Vagina (tissue), 2 donors: ENCODE measurements at places on chromosomes 4 and X.

- no peak for DNase-seq
Measured at GRCh38 chr4:100926039-100926717, 408.4 kb upstream of the EMCN start.

GRCh38 chrX:84320614-84321013 lies 132.6 kb upstream of the RPS6KA6 start:
- no peak for DNase-seq

DNA sequence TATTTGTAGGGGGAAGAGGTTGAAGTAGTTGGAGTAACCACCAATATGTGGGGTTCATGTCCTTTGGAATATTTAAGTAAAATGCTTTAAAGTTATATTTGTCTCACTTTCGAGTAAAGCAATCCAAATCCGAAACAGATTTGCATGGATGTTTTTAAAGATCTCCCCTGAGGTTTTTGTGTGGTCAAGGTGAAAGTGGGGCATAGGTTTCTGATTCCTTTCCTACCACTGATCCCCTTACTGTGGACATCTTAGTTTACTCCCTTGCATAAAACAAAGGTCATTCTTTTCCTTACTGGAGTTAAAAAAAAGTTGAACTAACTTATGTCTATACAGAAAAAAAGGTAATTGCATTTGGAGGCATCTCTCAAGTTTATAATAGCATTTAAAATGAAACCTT lies 71.9 kb upstream of the PHOX2B start:
- no peak for DNase-seq

DNA sequence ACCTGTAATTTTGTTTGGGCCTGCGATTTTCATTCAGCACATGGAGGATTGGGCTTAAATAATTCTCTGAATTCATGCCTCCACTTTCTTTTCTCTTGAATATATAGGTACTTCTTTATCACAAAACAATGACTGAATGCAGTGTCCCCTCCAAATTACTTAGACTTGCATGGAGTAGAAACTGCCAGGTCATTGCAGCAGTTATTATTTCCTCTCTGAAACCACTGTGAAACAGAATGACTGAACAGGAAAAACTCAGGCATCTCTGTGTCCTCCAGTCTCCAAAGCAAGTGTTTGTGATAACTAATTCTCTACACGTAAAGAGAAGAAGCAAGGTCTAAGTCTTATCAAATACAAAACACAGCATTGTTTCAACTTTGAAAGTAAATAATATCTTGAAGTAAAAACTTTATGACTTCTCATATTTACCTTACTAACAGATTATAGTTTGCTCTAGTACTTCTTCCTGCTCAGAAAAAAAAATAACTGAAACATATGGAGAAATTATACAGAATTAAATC lies 144.5 kb upstream of the DIAPH2 start:
- no peak for DNase-seq

GRCh38 chr4:64718091-64718490 lies 308.8 kb upstream of the TECRL start:
- no peak for DNase-seq

DNA sequence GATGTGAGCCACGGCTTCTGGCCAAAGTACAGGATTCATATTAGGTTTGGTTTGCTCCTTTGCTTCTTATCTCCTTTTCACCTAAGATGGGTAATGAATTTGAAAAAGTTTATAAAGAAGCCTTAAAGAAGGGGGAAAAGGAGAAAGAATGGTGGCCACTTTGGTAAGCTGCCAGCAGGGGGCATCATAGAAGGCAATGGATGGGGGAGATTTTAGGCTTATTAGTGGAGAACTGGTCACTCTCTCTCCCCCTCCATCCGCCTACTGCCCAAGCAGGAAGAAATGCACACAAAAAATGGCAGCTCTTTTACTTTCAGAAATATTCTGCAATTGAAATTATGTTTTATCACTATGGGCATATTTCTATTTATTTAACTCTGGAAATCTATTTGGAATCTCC lies 32.0 kb downstream of the SPARCL1 start:
- DNase-seq: no peak

DNA sequence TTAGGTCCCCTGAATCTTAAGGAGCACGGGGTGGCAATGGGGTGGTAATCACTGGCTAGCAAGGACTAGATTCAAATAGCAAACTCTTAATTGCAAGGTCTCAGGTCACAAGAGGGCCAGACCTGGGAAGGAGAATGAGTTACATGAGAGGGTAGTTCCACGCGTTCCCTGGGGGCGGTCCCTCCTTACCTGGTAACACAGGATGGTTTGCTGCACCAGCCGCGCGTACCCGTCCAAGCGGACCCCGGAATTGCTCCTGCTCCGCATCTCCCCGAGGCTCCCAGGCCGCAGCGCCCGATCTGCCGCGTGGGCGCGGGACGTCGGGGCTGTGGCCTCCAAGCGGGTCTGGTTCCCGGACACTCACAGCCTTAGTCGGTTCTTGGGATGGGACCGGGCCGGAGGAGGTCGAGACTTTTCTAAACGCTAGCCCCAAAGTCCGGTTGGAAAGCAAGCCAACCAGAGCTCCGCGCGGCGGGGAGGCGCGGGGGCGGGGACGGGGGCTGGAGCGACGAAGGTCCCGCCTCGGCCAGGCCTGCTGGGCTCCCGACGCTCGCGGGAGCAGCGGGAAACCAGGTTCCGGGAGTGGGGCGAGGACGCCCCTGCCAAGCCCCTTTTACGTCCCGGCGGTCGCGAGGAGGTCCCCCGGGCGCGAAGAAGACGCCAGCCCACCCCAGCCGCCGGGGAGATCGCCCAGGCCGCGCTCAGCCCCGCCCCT lies at the start of gene PHKA2:
PHKA2 (minus strand) TSS at position 449 of the 715 bp plus-strand sequence; CDS start at position 267, 182 bp downstream.
- no peak for DNase-seq

DNA sequence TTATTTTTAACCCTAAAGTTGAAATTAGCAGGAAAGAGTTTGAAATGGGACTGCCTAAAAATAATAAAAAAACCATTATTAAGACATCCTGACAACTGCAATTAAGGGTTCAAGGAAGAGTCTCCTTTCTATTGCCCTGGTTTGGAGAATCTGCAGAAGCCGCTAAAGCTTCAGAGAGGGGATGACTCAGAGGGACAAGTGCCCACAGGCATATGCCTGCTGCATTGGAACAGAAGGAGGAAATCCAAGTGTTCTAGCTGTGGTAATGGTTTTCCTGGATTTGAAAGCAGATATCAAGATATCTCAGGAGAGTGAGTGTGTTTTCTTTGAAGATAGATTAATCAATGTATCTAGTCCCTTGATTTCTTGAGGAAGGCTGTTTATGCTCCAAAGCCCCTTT lies 235.1 kb upstream of the TAPT1 start:
- no peak for DNase-seq

DNA sequence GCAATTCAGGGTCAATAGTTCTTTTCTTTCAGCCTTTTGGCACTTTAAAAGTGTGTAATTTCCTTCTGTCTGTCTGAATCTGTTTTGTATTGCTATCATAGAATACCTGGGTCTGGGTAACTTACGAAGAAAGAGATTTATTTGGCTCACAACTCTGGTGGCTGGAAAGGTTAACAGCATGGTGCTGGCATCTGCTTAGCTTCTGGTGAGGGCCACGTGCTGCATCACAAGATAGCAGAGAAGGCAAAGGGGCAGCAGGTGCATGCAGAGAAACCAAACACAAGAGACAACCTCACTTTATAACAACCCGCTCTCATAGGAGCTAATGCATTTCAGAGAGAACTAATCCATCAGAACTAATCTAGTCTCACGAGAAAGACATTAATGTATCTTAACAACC lies 18.8 kb downstream of the RGN start:
- DNase-seq: no peak

GRCh38 chr4:159349332-159349731 lies 246.5 kb downstream of the RAPGEF2 start:
- DNase-seq: no peak

- DNase-seq: no peak
Measured at GRCh38 chr4:168836490-168836889, 173.6 kb downstream of the CBR4 start.

DNA sequence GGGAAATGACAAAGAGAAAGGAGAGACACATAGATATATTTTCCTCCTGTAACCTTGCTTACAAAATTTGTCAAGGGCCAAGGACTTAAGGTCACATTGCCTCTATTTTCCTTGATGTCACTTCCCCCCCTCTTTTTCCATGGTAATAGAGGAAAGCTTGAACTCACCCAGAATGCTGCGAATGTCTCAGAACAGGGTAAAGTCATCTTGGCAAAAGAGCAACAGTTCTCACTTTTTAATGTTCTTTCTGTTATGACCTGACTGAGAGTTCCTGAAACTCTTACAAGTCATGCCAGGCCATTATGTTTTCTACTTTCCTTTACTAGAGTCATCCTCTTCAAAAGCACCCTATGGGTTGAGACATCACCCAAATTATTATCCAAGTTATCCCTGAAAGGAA lies 50.7 kb upstream of the PRDM5 start:
- no peak for DNase-seq

GRCh38 chrX:13938051-13938828 lies 91.5 kb downstream of the GEMIN8 start:
- no peak for DNase-seq
